NCI-H526 treated with DMSO at 0.1 percent for 48 hours (cell line): ENCODE measurements at places on chromosomes 1 and 21.

- DNase-seq = no peak
Observed at GRCh38 chr21:31837618-31838390, 35.0 kb upstream of the HUNK start.

DNA sequence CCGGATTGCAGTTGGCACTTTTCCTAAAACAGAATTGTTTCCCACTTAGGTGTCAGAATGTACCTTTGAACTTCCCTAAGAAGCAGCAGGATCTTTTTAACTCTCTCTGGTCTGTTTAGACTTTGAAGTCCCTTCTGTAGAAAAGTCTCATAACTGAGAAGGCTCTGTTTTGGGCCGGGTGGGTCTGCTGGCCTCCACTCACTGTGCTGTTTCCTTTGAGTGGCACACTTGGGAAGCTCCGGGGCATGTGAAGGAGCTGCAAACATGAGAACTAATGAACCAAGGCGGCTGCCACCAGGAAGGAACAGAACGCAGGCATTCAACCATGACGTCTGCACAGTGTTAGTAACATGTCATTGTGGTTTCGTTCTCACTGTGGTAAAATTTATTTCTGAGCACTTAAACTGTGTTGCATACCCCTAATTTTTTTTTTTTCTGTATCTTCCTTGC, 19.5 kb upstream of the NCMAP start:
- DNase-seq = peak; percentile 98

- DNase-seq = no peak
Observed at GRCh38 chr1:8040586-8040985, 14.5 kb upstream of the ERRFI1 start.

- DNase-seq = no peak
Observed at GRCh38 chr1:236578661-236579060, 25.7 kb downstream of the HEATR1 start.

- DNase-seq = no peak
Observed at GRCh38 chr1:155981266-155982088, 3.1 kb upstream of the ARHGEF2 start.

DNA sequence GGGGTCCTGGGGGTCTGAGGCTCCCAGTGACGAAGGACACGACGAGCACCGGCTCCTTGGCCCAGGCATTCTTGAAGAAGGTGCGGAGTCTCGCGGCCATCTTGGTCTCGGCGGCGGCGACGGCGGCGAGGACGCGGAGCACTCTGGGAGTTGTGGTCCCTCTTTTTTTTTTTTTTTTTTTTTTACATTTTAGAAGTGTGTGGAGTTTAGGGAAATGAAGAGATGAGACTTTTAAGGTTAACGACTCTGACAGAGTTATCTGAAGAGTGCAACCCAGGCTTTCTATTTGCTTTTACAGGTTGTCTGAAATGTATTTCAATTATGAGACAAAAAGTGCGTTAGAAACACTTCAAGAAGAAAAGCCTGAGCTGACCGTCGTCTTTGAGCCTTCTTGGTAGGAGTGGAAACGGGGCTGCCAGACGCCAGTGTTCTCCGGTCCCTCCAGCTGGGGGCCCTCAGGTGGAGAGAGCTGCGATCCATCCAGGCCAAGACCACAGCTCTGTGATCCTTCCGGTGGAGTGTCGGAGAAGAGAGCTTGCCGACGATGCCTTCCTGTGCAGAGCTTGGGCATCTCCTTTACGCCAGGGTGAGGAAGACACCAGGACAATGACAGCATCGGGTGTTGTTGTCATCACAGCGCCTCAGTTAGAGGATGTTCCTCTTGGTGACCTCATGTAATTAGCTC, 9.7 kb downstream of the OR2B11 start:
- DNase-seq = no peak

DNA sequence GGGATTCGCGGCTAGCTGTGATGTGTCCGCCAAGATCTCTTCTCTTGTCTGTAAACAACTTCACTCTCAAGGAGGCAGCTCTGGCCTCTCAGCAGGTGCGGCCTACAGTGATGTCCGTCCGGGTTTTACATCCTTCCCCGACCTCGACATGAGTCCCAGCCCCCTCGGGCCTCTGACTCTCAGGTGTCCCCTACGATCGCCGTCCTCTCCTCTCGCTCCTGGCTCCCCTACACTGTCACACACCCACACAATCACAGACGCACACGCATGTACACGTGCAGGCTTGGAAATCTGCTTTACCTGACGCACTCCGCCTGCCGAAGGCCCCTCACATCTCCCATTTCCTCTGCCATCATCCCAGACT, 797 bp upstream of the RSPH1 start:
- no peak for DNase-seq

DNA sequence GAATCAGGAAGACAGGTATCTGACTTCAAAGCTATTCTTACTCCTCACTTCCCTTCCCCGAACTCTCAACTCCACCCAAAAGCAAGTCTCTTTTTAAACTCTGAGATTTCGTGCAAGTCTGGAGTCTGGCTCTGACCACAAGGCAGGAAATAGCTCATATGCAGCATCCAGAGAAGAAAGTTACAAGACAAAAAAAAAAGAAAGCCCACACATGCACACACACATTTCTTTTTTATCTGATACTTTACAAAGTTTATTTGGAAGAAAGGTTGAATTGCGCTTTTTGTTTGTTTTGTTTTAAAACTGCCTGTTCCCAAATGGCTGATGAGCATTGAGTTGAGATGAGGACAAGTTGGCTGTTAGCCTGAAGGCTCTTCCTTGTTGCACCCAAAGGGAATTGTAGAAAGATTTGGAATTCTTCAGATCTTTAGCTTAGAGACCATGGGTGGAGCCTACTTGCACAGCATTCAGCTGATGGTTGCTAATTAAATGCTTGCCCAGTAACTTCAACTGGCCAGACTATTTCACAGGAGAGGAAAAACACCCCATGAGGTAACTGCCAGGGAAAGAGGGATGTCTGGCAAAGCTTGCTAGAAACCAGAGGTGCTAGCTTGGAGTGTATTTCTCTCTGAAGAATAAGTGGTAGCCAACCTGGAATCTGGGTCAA, 490.3 kb downstream of the TTLL7 start:
- DNase-seq = no peak
